NCI-H187 treated with DMSO at 0.1 percent for 48 hours (cell line): ENCODE measurements at places on chromosomes 7 and 10.

- no peak for DNase-seq
Measured at GRCh38 chr10:46544989-46545791, 11.3 kb downstream of the GPRIN2 start.

- no peak for DNase-seq
Measured at GRCh38 chr7:45155941-45156340, 1.6 kb upstream of the RAMP3 start.

DNA sequence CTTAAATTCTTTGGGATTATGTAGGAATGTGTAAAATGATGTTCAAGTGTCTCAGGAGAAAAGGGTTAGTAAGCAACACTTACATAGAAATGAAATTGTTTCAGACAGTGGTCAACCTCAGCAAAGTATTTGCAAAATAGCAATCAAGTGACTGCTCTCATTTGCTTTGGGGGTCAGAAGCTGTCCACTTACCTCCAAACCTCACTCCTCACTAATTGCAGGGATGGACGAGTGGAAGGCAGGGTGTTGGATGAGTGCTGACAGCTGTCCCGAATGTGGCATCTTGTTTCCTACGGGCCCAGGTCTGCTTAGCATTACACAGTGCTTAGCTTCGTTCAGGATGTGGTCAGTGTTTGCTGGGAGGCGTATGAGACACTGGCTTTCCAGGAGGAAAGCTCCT lies 437.0 kb downstream of the SUGCT start:
- no peak for DNase-seq

GRCh38 chr10:63030536-63030935 lies 102.6 kb upstream of the NRBF2 start:
- DNase-seq = no peak

- no peak for DNase-seq
Measured at GRCh38 chr10:87841186-87841585, 22.1 kb downstream of the KLLN start.

DNA sequence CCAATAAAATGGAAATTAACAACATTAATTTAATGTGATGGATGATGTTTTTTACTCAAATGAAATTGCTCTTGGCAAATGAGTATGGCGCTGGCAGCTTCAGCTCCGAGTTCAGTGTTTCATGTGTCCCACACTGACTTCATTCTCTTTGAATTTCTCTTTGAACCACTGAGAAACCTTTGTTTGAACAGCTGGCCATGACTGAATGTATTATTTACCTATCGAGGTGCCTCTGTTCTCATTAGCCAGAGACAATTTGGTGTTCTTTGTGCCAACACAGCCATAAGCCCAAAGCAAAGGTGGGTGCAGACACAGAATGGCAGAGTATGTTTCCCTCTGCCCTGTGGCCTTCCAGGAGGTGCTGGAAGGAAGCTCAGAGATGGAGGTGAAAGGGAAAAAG lies 42.1 kb downstream of the TMEM178B start:
- DNase-seq = peak; percentile 22

GRCh38 chr7:4074407-4074806 lies 607.7 kb upstream of the FOXK1 start:
- DNase-seq = no peak

GRCh38 chr10:124415210-124415609 lies 3.5 kb downstream of the OAT start:
- no peak for DNase-seq

DNA sequence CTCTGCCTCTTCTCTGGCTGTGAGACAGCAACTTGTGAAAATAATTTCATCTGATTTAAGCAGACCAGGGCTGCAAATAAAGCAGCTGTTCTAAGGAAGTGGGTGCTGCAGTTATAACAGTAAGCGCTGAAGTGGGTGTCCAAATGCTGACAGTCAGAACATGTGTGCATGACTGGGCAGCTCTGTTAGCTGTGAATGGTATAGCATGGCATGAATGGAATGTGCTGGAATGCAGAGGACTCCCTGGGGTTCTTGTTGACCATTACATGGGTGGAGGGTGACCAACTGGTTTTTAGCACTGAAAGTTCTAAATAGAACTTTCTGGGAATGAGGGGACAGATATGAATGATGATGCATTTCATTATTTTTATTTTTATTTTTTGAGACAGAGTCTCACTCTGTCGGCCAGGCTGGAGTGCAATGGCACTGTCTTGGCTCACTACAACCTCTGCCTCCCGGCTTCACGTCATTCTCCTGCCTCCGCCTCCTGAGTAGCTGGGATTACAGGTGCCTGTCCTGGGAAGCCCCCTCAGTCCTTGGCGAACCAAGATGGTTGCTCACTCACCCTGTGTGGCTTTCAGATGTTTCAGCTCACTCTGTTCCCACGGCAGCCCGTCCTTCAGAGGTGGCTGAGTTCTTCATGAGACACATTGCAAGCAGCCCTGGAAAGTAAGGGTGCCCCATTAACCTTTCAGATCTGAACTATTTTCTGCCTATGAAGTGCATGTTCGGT lies 319.8 kb upstream of the PHYHIPL start:
- no peak for DNase-seq

DNA sequence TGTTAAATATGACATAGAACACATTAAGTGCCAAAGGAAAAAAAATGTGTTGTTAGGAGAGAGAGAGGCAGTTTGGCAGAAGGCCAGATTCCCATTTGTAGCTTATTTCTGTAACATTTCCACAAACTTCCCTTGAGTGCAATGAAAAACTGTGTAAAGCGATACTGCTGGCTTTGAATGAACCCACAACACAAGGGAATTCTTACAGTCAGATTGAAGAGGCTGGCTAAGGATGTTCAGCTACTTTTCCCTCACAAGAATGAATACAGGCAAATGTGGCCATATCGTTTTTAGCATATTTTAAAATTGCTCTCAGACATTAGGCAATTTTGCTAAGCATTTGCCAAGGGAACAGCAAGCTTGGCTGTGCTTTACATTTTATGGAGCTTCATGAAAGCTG lies 614.1 kb upstream of the FZD8 start:
- DNase-seq = no peak

GRCh38 chr7:93140582-93141191 lies 7.5 kb downstream of the SAMD9L start:
- no peak for DNase-seq

DNA sequence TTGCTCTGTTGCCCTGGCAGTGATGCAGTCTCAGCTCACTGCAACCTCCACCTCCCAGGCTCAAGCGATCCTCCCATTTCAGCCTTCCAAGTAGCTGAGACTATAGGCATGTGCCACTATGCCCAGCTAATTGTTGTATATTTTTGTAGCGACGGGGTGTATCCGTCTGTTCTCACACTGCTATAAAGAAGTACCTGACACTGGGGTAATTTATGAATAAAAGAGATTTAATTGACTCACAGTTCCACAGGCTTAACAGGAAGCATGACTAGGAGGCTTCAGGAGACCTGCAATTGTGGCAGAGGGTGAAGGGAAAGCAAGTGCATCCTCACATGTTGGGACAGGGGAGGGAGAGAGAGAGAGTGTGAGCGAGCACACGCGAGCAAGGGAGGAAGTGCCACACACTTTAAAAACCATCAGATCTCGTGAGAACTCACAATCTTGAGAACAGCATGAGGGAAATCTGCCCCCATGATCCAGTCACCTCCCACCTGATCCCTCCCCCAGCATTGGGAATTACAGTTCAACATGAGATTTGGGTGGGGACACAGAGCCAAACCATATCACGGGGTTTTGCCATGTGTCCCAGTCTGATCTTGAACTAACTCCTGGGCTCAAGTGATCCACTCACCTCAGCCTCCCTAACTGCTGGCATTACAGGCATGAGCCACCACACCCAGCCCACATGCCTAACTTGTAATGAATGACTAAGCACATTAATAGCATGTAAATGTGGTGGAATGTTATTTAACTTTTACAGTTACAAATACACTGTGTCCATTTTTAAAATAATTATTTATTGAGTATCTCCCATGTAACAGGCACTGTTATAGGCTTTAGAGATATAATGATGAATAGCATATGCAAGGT lies 65.5 kb downstream of the RALA start:
- no peak for DNase-seq

DNA sequence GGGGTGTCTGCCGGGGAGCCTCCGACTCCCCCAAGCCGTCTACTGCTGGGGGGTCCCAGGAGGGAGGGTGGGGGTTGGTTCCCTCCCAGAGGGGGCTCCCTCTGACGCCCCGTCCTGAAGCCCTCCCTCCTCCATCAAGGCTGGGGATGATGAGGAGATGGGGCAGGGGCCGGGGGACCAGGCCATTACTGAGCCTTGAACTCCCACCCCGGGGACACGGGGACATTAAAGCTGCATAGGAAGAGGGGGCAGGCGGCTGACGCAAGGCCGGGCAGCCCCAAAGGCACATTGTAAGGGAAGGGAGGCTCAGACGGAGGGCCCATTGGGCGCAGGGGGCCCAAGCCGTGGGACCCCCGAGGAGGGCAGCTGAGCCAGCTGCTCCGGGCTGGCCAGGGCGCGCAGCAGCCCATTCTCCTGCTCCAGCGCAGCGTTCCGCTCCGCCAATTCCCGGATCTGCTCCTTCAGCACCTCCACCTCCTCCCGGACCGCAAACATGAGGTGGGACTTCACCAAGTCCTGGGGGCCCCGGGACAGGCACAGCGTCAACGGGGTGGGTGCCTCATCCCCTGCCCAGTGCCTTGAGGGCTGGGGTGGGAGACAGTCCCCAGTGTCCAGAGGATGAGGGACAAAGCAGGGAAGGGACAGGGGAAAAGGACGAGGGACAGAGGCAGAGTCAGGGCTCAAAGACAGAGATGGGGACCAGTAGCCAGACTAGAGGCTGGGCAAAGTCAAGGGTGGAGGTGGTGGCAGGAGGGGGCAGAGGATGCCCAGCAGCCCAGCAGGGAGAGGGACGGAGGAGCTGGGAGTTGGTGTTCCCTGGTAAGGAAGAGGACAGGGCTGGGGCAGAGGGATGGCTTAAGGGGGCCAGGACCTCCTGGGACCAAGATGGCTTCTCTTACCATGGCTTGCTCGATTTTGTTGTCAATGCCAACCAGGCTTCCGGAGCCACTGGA lies 2.9 kb upstream of the SPACDR start:
- DNase-seq = no peak

DNA sequence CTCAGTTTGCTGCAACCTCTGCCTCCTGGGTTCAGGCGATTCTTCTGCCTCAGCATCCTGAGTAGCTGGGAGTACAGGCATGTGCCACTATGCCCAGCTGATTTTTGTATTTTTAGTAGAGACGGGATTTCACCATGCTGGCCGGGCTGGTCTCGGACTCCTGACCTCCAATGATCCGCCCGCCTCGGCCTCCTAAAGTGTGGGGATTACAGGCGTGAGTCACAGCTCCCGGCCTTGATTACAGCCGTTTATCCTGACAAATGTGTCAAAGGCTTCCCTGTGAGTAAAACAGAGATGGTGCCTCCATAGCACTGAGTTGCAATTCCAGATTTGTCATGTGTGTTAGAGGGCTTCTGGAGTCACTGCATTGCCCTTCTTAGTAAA lies 273.7 kb downstream of the CCDC3 start:
- no peak for DNase-seq

- peak; percentile 41 for DNase-seq
Measured at GRCh38 chr10:121838149-121838548, 89.7 kb downstream of the ATE1 start.

- no peak for DNase-seq
Measured at GRCh38 chr10:114042895-114043531, 653 bp upstream of the ADRB1 start.

DNA sequence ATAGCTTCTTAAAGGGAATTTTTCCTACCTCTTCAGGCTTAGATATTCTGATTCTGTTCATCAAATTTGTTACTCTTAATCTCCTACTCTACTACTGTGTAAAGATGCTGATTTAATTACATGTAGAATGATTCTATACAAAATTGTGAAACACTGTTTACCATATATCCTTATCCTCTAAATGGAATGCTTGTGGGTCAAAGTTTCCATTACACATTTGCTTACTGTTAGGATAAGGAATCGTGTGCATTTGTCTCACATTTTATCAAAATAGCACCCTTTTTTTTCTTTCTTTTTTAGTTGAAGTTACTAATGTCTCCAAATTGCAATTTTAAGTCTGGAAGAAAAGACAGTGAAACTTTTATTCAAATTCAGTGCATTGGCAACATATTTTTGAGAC lies 65.3 kb downstream of the TFEC start:
- DNase-seq = no peak

DNA sequence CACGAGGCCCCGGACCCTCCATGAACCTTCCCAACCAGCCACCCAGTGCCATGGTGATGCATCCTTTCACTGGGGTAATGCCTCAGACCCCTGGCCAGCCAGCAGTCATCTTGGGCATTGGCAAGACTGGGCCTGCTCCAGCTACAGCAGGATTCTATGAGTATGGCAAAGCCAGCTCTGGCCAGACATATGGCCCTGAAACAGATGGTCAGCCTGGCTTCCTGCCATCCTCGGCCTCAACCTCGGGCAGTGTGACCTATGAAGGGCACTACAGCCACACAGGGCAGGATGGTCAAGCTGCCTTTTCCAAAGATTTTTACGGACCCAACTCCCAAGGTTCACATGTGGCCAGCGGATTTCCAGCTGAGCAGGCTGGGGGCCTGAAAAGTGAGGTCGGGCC lies 90.6 kb upstream of the PDCD4 start:
- no peak for DNase-seq

DNA sequence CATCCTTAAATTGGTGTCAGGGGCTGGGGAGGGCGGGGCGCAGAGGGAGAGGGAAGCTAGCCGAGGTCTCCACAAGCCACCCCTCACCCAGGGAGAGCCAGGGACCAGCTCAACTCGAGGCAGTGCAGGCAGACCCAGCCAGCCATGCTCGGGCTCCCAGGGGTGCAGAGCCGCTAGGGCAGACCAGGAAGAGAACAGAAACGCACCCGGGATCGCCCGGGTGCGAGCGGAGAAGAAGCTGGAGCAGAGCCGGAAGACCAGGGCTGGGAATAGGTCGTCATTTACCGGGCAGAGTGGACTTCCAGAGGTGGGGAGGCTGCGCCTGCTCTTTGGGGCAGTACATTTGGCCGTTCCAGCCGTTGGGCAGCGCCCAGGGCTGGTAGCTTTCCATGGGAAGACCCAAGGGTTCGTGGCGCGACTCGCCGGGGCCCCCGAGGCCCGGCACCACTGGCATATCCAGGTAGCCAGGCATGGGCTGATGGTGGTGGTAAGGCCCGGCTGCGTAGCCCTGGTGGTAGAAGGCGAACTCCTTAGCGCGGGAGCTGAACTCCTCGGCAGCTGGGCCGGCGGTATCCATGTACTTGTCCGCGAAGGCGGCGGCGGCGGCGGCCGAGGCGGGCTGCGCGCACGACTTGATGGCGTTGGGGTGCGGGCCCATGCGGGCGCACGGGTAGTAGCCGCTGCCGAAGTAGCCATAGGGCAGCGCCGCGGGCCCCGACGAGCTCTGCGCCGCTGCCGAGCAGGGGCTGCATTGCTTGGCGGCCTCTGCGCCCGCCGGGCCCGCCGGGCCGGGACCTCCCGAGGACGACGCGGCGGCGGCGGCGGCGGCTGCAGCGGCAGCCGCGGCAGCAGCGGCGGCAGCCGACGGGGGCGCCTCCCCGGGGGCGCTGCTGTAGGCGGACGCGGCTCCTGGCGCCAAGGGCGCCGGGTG lies 755 bp downstream of the HOXA13 start:
- DNase-seq = no peak

- DNase-seq = no peak
Measured at GRCh38 chr10:69641261-69641980, 11.4 kb downstream of the FAM241B start.

DNA sequence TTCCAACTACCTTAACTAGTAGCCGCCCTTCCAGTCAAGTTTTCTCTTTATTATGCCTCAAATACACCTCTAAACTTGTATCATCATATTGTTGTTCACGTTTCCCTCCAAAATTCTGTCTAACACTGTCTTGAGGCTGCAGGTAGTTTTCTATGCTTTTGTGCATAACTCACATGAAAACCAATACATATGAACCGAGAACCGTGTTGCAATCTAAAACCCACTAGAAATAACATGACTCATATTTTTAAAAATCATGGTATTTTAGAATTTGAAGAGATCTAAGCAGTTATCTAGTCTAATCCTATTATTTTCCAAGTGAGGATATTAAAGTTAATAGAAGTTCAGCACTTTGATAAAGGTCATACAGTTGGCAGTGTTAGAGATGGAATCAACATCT lies 18.2 kb downstream of the LIPF start:
- DNase-seq = no peak
